Stimulated activated CD4-positive, alpha-beta T cell treated with anti-CD3 and anti-CD28 coated beads, Interleukin-1b, Interleukin-23, amount 100 ng/mL, for 1 hour (primary cell): ENCODE measurements at places on chromosomes 1 and 21.

DNA sequence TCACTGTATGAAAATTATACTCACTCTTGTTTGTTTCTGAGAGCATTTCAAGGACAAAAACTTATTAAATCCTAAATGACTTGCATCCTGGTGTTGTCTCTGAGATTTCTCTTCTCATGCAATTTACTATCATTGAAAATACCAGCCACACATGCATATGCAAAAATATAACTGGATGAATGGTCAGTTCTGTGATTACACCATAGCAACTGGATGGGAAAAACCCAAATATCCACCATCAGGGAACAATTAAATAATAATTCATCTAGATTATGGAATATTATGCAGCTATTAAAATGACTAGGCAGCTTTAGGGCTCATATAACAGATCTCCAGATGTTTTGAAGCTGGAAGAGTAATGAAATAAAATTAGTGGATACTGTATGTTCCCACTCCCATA is 11.6 kb upstream of the DSCAM start:
- DNase-seq: no peak

DNA sequence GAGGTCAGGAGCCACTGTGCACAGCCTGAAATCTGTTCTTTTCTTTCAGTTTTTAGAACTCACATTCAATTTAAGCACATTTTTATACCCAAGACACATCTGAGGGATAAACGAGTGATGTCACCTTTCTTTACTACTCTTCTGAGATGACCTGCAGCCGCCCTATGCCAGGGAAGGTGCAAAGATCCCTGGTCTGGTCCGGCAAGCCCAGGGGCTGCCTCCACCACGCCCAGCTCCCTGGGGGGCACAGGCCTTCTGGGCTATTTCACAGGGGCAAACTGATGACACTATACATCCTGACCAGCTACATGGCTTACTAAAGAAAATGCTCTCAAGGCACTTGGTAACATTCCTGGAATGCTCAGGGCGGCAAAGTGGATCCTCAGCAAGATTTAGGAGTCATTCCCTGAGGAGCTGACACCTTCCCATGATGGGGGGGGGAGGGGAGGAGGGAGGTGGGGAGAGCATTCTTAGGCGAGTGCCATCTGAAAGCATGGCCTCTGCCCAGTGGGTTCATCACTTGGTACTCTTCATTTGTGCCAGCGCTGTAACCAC is 11.3 kb downstream of the MRAP start:
- DNase-seq: no peak

DNA sequence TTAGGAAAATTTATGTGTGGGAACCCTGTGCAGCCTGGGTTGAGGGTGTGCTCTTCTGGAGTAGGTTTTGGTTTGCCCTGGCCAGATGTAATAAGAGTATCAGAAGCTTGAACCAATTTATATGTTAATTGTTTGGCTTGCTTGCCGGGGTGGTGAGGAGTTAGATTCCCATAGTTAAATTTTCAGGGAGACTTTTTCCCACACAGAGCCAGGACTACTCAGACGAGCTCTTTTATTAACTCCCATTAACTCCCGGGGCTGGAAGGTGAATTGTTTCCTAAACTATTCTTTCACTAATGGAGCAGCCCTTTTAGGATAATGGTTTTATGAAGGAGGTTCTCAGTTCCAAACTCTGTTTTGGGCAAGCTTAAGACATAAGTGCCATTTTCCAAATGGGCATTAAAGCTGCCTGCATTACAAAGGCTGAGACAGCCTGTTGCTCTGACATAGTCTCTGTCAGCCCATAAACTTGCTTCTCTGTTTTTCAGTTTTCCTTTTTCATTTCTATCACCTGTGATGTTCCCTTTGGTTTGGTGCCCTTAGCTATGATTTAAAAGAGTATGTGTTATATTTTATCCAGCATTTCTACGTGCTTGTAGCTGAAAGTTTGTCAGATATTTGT is 18.0 kb upstream of the RAB3GAP2 start:
- no peak for DNase-seq

DNA sequence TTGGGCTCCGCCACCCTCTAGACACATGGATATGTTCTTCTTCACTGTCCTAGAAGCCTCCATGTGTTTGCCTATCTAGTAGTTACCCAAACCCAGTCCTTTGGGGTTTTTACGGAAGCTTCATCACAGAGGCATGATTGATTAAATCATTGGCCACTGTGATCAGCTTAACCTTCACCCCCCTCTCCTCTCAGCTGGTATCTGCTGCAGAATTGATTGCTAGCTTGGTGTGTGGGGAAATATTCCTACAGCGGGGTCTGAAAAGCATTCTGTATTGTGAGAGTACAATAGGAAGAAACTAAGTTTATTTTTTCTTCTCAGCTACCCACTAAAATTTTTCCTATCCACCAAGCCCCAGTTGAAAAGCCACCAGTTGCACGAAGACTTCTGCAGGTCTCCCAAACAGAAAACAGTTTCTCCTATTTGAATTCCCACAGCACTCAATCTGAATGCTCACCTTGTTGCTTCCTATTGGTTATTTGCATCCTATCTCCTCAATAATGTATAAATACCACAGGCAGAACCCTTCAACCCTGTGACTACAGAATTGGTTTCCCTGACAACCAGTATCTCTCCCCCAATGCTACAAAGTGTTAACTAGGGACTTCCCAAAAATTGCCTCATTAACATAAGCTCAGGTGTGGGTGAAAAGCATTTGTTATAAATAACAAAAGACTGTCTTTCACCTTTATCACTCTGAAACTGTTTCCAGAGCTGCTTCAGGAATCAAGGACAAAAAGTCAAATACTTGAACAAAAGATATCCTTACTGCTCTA is 9.3 kb upstream of the VANGL1 start:
- DNase-seq: no peak

GRCh38 chr1:199723250-199723956 is 304.1 kb upstream of the NR5A2 start:
- DNase-seq: no peak

GRCh38 chr1:18537386-18538306 is 56.9 kb downstream of the KLHDC7A start:
- no peak for DNase-seq

- DNase-seq: no peak
Measured at GRCh38 chr1:100523038-100523652, 14.8 kb upstream of the GPR88 start.

GRCh38 chr1:212188599-212189351 is 96.4 kb upstream of the PPP2R5A start:
- DNase-seq: no peak

- DNase-seq: no peak
Measured at GRCh38 chr1:1359664-1360468, 1.5 kb upstream of the MXRA8 start.

DNA sequence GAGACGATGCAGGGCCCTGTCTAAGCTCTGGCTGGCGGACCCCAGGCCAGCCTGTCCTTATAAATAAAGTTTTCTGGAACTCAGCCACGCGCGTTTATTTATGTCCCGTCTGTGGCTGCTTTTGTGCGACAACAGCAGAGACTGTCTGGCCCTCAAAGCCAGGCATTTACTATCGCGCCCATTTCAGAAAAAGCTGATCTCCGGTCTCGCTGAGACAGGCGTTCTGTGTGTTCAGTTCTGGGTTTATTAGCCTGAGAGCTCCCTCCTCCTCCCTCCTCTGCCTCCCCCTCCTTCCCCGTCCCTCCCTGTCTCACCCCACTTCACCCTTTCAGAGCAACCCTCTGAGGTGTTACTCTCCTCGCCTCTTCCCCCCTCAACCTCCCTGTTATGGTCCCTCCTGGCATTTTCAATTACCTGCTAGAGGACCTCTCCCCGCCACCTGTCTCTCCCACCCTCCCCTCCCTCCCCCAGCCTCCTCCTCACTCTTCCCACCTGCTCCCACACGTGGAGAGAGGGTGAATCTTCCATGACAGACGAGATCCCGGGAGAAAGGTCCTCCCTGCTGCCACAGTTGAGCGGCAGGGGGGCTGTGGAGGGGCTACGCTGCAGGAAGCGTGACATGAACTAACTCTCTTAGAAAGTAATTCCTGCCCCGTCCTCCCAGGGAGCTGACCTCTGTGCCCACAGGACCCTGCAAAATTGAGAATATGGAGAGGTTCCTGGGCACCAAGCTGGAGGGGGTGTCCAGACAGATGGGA is 59.9 kb downstream of the SPSB1 start:
- no peak for DNase-seq

GRCh38 chr1:26388791-26389445 is 16.4 kb upstream of the ZNF683 start:
- no peak for DNase-seq

DNA sequence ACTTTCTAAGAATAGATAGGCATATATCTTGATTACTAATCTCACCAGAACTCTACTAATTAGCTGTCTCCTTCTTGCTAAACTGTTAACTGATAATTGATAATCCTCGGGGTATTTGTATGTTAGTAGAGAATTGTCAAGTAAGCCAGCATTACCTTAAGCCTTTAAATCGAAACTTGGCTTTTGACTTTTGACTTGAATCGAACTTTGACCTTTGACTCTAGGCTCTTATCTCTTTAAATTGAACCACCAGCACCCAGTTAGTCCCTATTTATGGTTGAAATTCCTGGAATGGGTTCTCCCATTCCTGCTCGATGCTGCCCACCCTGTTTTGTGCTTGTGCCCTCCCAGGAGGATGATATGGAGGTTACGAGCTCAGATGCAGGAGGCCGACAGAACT is 244.4 kb downstream of the TGFB2 start:
- no peak for DNase-seq

GRCh38 chr1:153380711-153381110 is 5.3 kb upstream of the S100A12 start:
- DNase-seq: no peak

DNA sequence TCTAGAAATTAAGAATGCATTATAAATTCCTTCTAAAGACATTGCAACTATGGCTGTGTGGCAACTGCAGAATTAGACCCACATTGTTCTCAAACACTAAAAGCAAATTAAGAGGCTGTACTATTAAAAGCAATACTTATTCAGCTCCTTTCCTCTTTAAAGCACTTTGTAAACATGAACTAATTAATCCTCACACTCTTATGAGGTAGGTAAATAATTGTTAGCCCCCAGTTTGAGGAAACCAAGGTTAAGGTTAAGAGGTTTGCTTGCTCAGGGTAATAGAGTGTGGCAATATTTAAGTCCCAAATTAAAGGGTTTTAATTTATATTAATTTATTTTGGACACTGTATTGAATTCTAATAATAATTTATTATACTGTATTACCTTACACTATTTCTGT is 553.8 kb downstream of the LRRIQ3 start:
- DNase-seq: no peak

GRCh38 chr1:100445565-100445964 is 92.4 kb upstream of the GPR88 start:
- no peak for DNase-seq
